ENCODE measurements at places on chromosomes 7 and 10.
A peak's percentile ranks its signal among the peaks of the same experiment; 100 is the strongest.

GRCh38 chr10:70982443-70982842 lies 94.1 kb upstream of the PCBD1 start:
- no peak for DNase-seq

GRCh38 chr7:13851736-13852135 lies 137.7 kb downstream of the ETV1 start:
- DNase-seq: no peak

GRCh38 chr7:17108049-17108584 lies 190.3 kb upstream of the AHR start:
- no peak for DNase-seq

- no peak for DNase-seq
Measured at GRCh38 chr10:113613977-113614690, 49.7 kb downstream of the NRAP start.

DNA sequence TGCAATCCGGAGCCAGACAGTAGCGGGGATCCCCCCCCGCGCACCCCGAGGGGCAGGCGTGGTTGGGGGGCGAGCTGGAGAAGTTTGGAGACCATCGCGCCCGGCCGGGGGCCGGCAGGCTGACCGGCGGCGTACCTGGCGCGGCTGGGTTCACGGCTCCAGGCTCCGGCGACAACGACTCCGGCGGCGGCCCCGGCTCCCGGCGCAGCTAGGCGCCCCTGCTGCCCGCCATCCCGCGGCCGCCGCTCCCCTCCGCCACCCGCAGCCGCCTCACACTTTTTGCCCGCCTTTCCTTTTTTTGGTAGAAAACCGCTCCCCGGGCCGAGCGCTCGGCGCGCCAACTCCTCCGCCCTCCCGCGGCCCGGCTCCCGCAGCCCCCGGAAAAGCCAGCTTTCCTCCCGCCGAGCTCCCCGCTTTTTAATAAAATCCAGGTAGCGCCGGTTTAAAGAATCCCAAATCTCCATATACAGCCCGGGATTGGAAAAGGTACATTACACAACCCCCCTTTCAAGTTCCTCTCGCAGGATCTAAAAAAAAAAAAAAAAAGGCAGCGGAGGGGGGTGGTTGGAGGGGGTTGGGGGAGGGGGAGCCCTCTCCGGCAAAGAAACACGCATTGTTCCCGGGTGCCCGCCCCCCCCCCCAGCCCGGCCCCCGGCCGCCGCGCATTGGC lies at the start of gene TNRC18:
Gene TNRC18 (minus strand): TSS at position 529 of the 670 bp plus-strand sequence. CDS start 2,588 bp downstream, outside the sequence.
- DNase-seq: no peak

DNA sequence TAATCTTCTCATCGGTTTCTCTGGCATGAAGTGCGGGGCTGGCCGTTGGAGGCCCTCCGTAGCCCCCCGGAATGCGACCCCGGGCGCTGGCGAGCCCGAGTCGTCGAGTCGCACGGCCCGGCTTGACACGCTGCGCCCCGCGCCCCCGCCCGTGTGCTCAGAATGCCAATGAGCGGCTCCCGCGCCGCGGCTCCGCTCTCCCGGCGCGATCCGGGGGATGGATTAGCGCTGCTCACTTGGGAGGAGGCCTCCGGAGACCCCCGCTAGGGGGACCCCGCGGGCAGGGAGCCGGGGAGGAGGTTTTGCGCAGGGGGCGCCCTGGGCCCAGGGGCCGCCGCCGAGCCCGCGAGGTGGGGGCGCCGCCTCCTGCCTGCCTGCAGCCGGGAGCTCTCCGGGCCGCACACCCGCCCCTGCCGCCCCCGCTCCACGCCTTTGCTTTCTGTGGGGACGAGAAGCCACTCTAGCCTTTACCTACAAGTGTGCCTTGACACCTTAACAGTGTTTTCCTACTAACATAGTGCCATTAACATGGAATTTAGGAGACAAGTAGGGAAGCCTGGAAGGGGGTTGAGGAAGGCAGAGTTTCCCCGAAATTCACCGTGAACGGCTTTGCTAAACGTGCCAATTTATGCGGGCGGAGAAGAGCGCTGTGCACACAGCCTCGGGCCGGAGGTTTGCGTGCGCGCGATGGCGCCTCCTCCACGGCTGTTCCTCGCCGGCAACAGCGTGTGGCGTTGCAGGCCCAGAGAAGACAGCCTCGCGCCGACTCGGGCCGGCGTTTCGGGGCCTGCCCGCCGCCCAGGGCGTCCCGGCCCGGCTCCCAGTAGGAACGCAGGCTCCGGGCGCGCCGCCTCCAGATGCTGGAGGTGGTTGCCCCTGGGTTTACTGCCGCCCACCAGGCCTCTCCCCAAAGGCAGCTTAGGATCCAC lies 7.1 kb downstream of the SHH start:
- peak; percentile 71 for DNase-seq

GRCh38 chr7:46744957-46745706 lies 824.1 kb upstream of the IGFBP3 start:
- no peak for DNase-seq

GRCh38 chr7:15743926-15744480 lies 57.5 kb upstream of the MEOX2 start:
- DNase-seq: no peak

GRCh38 chr10:4687397-4687796 lies 138.6 kb upstream of the AKR1E2 start:
- no peak for DNase-seq

- DNase-seq: peak; percentile 47
Measured at GRCh38 chr10:17025444-17026295, 103.9 kb downstream of the CUBN start.

DNA sequence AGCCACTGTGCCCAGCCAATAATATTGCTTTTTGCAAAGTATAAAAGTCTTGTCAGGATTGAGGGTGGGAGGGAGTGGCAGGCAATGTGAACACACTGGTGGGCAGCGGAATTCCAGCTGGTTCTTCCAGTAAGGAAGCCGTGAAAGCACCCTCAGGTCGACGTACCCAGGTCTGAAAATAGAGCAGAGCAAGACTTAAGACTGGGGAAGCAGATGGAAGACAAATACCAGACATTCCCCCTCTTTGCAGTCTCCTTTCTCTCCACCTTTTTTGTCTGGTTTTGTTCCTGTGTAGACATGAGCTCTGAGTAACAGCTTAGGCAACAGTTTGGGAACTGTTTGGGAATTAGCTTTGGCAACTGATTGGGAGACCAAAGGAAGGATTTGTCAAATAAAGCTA lies 17.6 kb upstream of the CSTF2T start:
- DNase-seq: no peak

GRCh38 chr10:4353964-4354363 lies 472.0 kb upstream of the AKR1E2 start:
- no peak for DNase-seq

- no peak for DNase-seq
Measured at GRCh38 chr7:37409461-37409860, 39.2 kb downstream of the ELMO1 start.

GRCh38 chr10:124040451-124041188 lies 52.8 kb downstream of the CHST15 start:
- peak; percentile 43 for DNase-seq

DNA sequence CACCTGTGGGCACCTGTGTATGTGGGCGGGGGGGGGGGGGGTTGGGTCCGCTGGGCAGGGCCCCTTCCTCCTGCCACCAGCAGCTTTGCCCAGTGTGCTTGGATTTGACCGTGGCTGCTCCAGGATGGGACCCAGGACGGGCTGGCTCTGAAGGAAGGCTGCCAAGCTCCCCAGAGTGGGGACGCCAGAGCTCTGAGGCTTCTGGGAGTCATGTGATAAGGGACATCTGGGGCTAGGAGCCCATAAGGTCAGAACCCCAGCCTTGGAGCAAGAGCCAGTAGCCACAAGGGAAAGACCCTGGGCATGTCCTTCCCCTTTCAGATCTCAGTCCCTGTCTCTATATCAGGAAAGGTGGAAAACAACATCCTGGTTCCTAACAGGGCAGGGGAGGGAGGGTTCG lies 21.8 kb upstream of the AMZ1 start:
- no peak for DNase-seq

DNA sequence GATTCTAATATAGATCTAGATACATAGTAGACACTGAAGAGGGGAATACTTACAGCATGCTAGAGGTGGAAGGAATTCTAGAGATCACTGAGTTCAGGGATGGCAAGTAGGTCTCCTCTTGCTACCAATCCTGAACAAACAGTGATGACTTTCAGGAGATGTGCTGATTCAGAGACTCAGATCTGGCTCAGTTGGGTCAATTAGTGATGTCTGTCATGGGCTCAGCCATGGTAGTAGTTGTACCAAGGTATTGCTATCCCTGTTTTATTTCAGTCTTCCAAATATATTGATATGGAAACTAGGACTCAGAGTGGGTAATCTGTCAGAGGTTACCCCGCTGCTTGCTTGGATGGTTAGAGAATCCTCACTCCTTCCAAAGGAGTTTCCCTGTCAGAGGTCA lies 38.5 kb downstream of the UNC5B start:
- DNase-seq: no peak

DNA sequence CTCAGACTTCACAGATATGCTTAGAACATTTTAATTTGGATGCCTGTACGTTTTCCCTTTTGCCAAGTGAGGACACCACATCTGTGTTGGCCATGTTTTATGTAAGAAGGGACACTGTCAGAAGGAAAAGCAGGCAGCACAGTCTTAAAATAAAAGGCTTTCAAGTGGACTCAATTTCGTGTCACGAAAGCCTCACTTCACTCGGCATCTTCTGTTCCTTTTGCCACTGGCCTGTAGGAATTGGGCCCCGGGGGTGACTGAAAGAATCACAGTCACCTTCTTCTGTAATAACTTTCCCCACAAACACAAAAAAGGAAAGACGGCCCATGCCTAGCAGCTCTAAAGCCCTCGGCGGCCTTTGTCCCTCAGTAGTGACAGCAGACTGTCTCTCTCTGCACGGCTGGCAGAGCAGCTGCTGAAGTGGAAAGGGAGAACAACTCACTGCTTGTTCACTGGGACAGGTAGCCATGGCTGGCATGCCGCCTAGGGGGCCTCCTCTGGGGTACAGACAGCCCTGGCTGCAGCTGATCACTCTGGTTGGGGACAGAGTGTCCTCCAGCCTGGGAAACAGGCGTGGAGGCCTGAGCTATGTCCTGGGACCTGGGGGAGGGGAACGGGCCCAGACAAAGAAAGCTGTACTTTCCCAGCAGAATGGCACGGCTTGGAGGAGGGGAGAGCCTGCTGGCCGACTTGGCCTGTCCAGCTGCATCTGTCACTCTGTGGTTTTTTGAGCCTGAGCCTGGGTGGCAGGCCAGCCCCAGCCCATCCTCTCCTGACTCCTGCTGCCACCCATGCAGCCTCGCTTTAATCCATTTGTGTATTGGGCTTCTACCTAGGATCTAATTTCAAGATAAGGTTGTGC lies 4.4 kb downstream of the RASSF4 start:
- DNase-seq: no peak

- no peak for DNase-seq
Measured at GRCh38 chr7:41107330-41107937, 595.5 kb downstream of the INHBA start.

DNA sequence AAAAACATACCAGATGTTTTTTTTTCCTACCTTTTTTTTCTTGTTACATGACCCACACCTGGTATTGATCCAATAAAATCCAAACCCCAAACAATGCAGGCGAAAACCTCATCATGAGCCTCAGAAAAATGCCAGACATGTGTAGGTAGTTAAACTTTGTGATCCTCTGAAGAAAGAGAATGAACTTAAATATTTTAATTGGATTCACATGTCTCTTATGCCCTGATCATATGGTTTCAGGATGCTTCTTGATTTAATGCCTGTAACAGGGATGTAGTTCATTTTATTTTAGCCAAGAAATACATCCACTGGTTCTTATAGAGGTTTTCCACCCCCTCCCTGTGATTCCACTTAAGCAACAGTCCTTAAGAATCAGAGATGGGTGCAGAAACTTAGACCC lies 451.6 kb downstream of the TYW1 start:
- no peak for DNase-seq

DNA sequence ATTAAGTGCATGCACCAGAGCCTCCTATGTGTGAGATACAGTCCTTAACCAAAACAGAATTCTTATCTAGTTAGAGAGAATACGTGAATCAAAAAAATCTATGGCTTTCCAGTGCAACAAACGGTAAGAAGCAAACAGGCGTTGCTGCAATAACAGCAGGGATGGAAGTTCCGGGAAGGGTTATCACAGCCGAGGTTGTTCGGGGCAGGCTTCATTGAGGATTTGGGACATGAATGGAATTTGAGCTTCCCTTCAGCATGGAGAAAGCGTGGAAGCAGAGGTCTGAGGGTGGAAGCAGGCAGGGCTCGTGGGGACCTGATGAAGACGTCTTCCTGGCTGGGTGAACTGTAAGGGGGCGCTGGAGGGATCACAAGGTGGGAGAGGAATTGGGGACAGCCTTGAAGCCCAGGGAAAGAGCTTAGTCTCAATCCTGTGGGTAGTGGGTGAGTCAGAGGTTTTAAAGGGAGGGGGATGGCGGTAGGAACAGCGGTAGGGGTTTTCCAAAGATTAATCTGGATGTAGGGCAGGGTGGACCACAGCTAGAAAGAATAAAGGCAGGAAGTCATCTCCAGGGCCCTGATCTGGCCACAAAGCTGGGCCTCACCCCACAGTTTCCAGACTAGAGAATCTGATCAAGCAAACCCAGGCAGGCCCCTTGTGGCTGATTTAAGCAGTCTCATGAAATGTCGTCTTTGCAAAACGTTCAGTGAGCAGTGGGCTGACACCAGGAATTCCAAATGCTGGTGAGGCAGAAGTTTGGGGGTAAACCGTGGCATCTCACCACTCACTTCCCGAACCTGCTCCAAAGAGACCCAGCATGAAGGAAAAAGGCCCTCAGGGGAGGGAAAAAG lies 65.1 kb downstream of the CALML3 start:
- peak; percentile 63 for DNase-seq

GRCh38 chr10:15751046-15751445 lies 31.3 kb upstream of the ITGA8 start:
- DNase-seq: no peak

DNA sequence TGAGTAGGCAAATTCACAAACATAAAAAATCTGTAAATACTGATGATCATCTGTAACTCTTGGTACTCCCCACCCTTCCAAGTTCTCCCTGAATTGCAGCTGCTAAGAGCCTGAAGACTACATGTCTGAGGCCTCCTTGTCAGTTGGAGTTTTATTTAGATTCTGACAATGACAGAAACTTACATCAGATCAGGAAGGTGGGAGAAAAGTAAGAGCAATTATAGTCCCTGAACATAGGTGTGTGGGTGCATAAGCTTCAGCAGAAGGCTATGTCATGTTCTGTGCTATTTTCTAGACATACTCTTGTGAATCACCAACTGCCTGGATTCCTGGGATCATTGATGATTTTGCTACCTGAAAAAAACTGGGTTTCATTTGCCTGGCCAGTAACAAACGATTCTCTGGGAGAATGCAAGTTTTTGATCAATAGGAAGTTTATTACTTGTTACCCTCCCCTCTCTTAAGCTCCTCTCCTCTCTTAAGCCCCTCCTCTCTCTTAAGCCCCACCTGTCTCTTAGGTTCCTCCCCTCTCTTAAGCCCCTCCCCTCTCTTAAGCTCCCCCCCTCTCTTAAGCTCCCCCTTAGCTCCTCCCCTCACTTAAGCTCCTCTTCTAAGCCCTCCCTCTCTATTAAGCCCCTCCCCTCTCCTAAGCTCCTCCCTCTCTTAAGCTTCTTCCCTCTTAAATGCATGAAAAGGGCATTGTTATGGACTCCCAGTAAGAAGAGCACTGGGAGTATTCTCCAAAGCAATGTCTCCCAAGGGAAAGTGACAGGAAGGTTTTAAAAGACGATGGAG lies 1183.4 kb upstream of the AUTS2 start:
- no peak for DNase-seq

GRCh38 chr10:60260321-60260720 lies 129.4 kb downstream of the ANK3 start:
- DNase-seq: peak; percentile 24

- DNase-seq: no peak
Measured at GRCh38 chr10:31612082-31612481, 293.1 kb downstream of the ZEB1 start.
